A549 (cell line): ENCODE measurements at places on chromosomes 11 and 22.
A peak's percentile ranks its signal among the peaks of the same experiment; 100 is the strongest.

DNA sequence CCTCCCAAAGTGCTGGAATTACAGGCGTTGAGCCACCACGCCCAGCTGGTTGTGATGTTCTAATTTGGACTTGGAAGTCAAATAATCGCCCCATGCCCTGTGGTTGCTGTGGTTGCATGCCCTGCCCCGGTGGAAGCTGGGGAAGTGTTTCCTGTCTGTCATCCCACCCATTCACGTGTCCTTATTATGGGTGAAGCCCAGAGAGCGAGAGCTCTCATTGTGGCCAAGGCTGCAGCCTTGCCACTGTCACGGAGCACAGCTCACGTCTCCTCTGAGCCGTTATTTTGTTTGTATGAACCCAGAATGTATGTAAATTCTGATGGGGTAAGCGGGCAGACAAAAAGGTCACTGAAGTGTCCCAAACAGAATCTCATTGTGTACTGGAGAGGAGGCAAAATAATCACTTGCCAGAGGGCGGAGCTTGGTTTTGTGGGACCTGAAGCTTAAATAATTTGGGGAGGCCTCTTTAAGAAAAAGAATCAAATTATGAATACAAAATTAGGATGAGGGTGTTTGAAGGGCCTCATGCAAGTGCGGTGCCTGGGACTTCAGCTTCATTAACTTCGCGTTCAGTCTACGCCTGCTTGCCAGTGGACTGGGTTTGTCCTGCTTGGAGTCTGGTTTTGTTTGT is 25.8 kb upstream of the TREH start:
- no peak for DNase-seq

- DNase-seq, result no peak
Observed at GRCh38 chr22:22599248-22599647, 40.2 kb upstream of the PRAME start.

- DNase-seq, result no peak
Observed at GRCh38 chr11:102604875-102605274, 20.3 kb downstream of the MMP20 start.

DNA sequence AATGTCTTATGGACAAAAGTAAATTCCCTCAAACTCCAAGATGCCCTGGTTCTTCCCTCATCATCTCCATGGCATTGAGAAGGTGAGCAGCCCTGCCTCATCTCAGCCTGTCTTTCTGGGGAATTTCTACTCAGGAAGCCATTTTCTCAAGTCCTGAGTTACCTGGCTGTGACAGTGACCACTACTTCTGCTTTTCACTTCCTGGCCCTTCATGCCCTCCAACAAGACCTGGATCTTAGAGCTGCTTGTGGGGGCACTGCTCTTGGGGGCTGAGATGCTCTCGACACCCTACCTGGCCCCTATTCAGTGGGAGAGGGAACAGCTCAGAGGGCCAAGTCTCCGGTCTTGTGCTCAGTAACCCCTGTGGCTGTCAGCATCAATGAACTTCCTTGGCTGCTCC is 5.5 kb upstream of the IGSF22 start:
- no peak for DNase-seq

DNA sequence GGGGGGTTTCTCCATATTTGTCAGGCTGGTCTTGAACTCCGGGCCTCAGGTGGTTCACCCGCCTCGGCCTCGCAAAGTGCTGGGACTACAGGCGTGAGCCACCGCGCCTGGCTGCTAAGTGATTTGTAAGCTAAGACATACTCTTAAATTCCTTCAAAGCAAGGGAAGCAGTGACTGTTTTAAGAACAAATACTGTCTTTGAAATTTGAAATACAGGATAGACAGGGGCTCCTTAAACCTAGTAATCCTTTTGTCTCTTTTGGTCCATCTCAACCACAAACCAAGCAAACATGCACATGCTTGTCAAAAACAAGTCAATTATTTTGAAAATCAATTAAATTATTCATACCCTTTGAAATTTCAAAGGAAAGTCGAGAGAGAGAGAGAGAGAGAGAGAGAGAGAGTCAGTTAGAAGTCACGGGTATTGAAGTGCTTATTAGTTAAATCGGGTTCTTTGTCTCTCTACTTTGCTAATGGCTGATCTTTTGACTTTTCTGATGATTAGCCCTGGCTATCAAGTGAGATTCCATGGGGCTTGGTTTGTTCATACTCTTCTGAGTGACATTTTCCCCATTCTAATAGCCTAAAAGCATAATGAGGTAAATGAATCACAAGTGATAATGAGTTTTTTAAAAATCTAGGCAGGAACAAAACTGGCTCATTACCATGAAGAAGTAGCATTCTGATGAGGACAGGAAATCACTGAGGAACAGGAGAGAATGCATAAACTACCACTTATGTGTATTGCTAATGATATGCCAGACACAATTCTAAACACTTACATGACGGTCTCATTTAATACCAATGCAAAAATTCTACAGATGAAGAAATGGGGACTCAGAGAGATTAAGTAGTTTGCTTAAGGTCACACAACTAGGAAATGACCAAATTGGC is 48.0 kb downstream of the MCHR1 start:
- no peak for DNase-seq

- DNase-seq, result no peak
Observed at GRCh38 chr22:16967453-16968217, 40.4 kb downstream of the GAB4 start.

DNA sequence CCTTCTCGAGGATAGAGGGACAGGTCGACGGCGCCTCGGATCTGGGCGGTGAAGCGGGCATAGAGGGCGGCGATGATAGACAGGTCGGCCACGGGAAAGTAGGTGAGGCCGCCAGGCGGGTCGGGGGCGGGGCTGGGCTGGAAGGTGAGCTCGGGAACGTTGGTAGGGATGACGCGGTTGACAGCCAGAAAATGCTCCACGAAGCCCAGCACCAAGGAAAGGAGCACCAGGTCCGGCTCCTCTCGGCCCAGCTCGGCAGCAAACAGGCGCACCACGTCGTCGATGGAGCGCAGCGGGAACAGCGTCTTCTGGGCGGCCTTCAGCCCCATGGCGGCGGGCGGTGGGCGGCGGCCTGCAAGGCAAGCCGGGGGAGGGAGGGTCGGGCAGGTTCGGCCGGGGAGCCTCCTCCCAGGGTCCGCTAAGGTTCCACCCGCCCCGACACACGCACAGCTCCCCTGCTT is 540 bp downstream of the MEN1 start:
- peak; percentile 17 for DNase-seq

- DNase-seq, result no peak
Observed at GRCh38 chr11:34755671-34756070, 134.8 kb downstream of the EHF start.

GRCh38 chr11:60193687-60194433 is 11.0 kb upstream of the MS4A6A start:
- peak; percentile 60 for DNase-seq

- DNase-seq, result no peak
Observed at GRCh38 chr11:129503646-129504045, 128.0 kb downstream of the BARX2 start.

- DNase-seq, result no peak
Observed at GRCh38 chr22:49576241-49577141, 251.2 kb downstream of the BRD1 start.

- no peak for DNase-seq
Observed at GRCh38 chr11:86138958-86139357, 70.1 kb upstream of the PICALM start.

GRCh38 chr11:116637766-116638165 is 135.0 kb downstream of the BUD13 start:
- no peak for DNase-seq

- DNase-seq, result peak; percentile 22
Observed at GRCh38 chr22:33274214-33275072, 216.3 kb upstream of the SYN3 start.

DNA sequence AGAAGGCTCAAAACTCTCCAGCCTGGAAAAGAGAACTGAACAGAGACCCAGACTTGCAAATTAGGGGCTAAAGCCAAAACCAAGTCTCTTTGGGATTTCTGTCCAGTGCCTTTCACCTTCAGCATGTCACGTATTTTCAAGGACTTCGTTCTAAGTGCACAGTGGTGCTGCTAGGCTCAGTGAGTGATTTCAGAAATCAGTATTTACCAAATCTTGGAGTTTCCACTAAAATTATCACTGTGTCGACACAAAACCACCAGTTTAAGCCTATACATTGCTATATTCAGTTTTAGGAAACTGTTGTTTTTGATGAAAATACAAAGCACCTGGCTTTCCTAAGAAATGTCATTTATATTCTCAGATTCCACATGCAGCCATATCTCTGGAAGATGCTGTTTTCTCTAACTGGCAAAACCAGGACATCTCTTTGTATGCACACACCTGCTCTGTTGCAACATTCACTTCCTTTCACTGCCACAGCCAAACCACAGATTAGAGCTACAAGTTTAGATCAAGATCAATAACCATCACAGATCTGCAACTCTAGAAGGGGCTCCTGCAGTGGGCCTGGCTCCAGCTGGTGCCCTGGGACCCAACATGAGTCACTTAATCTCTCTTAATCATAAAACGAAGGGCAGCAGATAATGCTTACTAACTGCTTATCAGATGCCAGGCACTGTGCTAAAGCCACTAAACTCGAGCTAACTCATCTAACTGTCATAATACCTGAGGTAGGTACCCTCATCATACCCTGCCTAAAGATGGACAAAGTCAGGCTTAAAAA is 22.3 kb downstream of the SMCO4 start:
- no peak for DNase-seq

GRCh38 chr11:65141896-65142494 is 7.7 kb upstream of the SYVN1 start:
- DNase-seq, result no peak

GRCh38 chr11:96006037-96006436 is 82.1 kb upstream of the MTMR2 start:
- no peak for DNase-seq

- DNase-seq, result no peak
Observed at GRCh38 chr11:15886866-15887265, 469.5 kb downstream of the SOX6 start.

- DNase-seq, result no peak
Observed at GRCh38 chr11:111439901-111440300, 60.8 kb upstream of the POU2AF1 start.

DNA sequence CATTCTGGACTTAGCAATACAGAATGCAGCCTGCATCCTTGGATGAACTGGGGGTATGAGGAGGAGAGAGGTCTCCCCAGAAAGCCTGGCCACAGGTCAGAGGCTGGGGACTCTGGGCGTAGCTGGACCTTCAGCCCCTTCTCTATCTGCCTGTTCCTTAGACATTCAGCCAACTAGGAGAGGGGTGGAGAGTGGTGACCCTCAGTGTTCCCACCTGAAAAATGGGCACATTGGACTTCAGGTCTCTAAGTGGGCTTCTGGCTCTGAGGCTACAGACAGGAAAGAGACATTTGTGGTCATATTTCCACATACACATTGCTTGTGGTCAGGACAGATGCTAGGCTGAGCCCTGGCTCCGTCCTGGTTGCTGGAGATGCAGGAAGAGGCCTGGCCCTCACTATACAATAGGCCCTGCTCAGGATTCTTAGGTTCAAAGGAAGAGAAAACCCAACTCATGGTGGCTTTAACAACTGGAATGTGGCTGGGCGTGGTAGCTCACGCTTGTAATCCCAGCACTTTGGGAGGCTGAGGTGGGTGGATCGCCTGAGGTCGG is 30.1 kb upstream of the CBX7 start:
- DNase-seq, result no peak

GRCh38 chr11:130313383-130314183 is 1.1 kb downstream of the ZBTB44 start:
- no peak for DNase-seq

- DNase-seq, result no peak
Observed at GRCh38 chr11:77747381-77747969, 73.0 kb downstream of the RSF1 start.

GRCh38 chr11:35211952-35212351 is 73.0 kb downstream of the CD44 start:
- DNase-seq, result no peak

- no peak for DNase-seq
Observed at GRCh38 chr11:133825156-133825555, 20.2 kb downstream of the SPATA19 start.

GRCh38 chr11:76244316-76244851 is 38.1 kb upstream of the WNT11 start:
- DNase-seq, result no peak

DNA sequence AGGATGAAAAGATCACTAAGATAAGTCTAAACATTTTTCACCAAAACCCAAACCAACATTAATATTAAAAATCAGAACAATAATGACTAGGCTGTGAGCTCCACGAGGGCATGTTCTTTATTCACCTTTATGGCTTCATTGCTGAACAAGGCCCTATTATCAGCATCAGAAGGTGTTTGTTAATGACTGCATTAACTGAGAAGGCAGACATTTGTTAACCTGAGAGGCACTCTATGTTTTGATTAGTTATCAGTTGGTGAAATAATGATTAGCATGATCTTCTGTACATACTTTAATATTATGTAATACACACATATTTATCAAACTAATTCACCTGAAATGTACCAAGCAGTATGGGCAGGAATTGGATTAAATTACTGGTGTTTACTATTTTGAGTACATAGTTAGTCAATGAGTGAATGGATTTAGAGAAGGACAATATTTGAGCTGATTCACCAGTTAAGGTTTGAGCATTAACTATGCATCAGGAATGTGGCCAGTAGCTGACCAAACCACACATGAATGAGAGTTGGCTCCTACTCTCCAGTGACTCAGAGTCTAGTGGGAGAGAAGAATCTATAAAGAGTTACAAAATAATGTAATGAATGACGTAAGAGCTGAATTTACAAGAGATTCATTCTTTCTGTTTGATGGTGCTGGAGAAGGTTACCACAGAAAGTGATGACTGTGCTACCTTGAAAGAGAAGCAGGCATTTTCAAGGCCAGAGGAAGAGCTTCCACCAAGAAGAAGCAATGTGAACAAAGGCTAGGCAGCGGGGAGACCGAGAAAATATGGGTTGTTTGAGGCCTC is 6.7 kb downstream of the IL18 start:
- peak; percentile 85 for DNase-seq

- DNase-seq, result no peak
Observed at GRCh38 chr11:45216901-45217300, 69.2 kb downstream of the SYT13 start.

GRCh38 chr22:28935713-28936112 is 52.3 kb downstream of the ZNRF3 start:
- DNase-seq, result no peak

DNA sequence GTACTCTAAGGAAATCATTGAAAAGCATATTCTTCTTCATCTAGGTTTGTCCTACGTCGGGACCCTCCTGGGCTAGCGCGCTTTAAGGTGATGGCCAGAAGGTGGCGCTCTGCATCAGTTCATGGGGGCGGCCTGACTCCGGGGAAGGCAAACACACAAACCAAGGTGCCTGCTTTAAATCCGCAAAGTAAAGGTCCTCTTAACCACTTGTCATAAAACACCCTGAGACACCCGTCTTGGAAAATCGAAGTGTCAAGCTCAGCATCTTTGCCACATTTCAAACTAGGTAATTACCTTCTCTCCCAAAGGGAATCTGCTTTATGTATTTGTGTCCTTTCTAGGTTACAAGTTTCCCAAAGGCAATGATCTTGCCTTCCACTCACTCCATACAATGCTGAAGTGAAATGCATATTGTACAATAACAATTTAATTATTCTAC is 33.9 kb downstream of the LMO2 start:
- DNase-seq, result peak; percentile 45

DNA sequence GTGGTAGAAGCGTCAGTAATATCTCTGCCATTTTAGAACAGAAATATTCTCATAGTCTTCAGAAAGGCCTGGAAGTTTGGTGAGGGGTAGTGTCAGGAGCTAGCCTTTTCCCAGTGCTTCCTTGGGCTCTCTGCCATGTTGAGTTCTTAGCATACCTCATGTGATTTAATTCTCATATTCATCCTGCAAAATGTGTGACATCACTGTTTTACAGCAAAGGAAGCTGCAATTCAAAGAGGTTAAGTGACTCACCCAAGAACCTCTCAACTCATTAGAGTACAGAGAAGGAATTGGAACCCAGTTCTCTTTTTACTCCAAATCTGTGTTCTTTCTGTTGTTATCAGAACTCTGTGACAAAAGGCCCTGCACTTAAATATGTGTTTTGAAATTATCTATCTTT is 72.1 kb downstream of the RNF169 start:
- DNase-seq, result peak; percentile 27
